ENCODE measurements at places on chromosomes 16 and 17. TPM values are rescaled to one million over a fixed set of nuclear protein-coding genes. Genes with fewer than 3 reads are reported as not detected.

- ATAC-seq, result no peak
Observed at GRCh38 chr17:44069974-44070454, 521 bp upstream of the G6PC3 start.

GRCh38 chr16:81350306-81350615 lies 35.5 kb downstream of the GAN start:
- ATAC-seq, result no peak

DNA sequence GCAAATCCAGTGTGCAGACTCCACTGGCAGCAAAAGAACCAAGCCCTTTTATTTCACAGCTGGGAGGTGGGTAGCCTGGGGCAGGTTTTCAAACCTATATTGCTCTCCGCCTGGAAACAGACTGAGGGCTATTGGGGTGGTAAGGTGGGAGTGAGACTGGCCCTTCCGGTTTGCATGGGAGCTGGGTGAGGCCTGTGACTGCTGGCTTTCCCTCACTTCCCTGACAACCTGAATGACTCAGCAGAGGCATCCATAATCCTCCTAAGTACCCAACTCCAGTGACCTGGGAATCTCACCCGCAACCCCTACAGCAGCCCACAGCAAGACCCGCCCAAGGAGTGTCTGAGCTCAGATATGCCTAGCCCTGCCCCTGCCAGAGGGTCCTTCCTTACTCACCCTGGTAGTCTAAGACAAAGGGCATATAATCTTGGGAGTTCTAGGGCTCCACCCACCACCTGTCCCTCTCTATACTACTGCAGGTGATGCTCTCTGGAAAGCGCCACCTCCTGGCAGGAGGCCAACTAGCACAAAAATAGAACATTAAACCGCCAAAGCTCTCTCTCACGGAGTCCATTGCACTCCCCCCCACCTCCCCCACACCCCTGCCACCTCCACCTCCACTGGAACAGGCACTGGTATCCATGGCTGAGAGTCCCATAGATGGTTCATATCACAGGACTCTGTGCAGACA lies 602.0 kb upstream of the C16orf82 start:
- ATAC-seq, result no peak

SUMO2 gene
- total RNA-seq, result 67.7 TPM

DNA sequence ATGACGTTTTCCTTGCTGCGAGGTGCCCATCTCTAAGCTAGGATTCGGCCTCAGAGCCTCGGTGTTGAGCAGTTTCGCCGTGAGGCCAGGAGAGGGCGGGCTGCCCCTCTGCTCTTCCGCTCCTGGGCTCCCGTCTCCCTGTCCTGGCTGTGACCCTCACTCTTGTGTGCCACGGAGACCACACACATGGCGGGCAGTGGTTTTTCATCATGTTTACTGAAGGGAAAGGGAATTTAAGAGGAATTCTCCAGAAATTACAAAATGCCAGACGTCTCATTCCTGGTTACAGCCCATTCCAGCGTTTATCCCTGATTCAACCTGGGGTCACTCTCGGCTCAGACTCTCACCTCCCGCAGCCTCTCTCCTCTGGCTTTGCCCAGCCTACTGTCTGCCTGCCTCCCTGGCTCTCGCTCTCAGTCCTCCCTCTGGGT lies 96.8 kb upstream of the ELAC2 start:
- peak; percentile 55 for ATAC-seq

GRCh38 chr17:42153919-42154742 lies 658 bp downstream of the RAB5C start:
- ATAC-seq, result no peak

All from gastroesophageal sphincter (tissue), 4 donors.